Airway epithelial cell (primary cell): ENCODE measurements at places on chromosomes 16 and 17. TPM values are rescaled to one million over a fixed set of nuclear protein-coding genes. Genes with fewer than 3 reads are reported as not detected.

The PLXDC1 gene
- total RNA-seq = 0.21 TPM in 1 of 2 replicates, not detected in the other

The OR1A1 gene
- not detected in 2 replicates for total RNA-seq

The INCA1 gene
- 0.42 TPM in 1 of 2 replicates, not detected in the other for total RNA-seq

The CDK12 gene
- 20.0 and 27.1 TPM in 2 replicates for total RNA-seq

The TMC5 gene
- 0.21 and 0.46 TPM in 2 replicates for total RNA-seq

The NR1D1 gene
- total RNA-seq = 1.8 and 4.1 TPM in 2 replicates

The CFAP119 gene
- total RNA-seq = 1.7 and 3.0 TPM in 2 replicates

The CTRL gene
- total RNA-seq = 1.5 TPM in 1 of 2 replicates, not detected in the other

The GAST gene
- total RNA-seq = 7.2 TPM in 1 of 2 replicates, not detected in the other

The KCNJ12 gene
- total RNA-seq = 0.07 TPM in 1 of 2 replicates, not detected in the other

The ABCA10 gene
- total RNA-seq = 0.35 and 0.42 TPM in 2 replicates

The SMIM5 gene
- total RNA-seq = 2.4 and 2.6 TPM in 2 replicates

The FBXO39 gene
- total RNA-seq = 0.07 TPM in 1 of 2 replicates, not detected in the other

The CD300LB gene
- not detected in 2 replicates for total RNA-seq

The CHST4 gene
- not detected in 2 replicates for total RNA-seq

The EPOP gene
- 4.3 and 7.1 TPM in 2 replicates for total RNA-seq

The SP2 gene
- 3.1 and 10.2 TPM in 2 replicates for total RNA-seq

The PCTP gene
- 13.3 and 15.1 TPM in 2 replicates for total RNA-seq

The NPW gene
- 3.6 and 4.0 TPM in 2 replicates for total RNA-seq

The PRSS53 gene
- 0.65 and 0.78 TPM in 2 replicates for total RNA-seq

The CRISPLD2 gene
- total RNA-seq = 1.9 and 2.6 TPM in 2 replicates

The PLA2G10 gene
- total RNA-seq = not detected in 2 replicates
